Endodermal cell (in vitro differentiated cells): ENCODE measurements at places on chromosomes 11 and 22. TPM values are rescaled to one million over a fixed set of nuclear protein-coding genes. Genes with fewer than 3 reads are reported as not detected.

- DNase-seq = no peak
- H3K36me3 ChIP-seq = peaks cover 44% of the 10 kb centered on the region
- no peaks in the 10 kb centered on the region for H3K4me1 ChIP-seq
- no peaks in the 10 kb centered on the region for H3K27me3 ChIP-seq
- H3K4me3 ChIP-seq = no peak overlapping the region
Measured at GRCh38 chr11:45948356-45948755, 25.9 kb downstream of the LARGE2 start.

GRCh38 chr11:469684-470560 is 19.8 kb downstream of the PTDSS2 start:
- no peak overlapping the region for H3K4me3 ChIP-seq
- H3K4me1 ChIP-seq = no peaks in the 10 kb centered on the region
- DNase-seq = no peak
- no peaks in the 10 kb centered on the region for H3K27me3 ChIP-seq
- no peak overlapping the region for H3K27ac ChIP-seq

GRCh38 chr22:37672206-37672919 is 3.1 kb upstream of the LGALS1 start:
- no peaks in the 10 kb centered on the region for H3K27me3 ChIP-seq
- H3K27ac ChIP-seq = no peak overlapping the region
- DNase-seq = no peak
- no peak overlapping the region for H3K4me3 ChIP-seq

DNA sequence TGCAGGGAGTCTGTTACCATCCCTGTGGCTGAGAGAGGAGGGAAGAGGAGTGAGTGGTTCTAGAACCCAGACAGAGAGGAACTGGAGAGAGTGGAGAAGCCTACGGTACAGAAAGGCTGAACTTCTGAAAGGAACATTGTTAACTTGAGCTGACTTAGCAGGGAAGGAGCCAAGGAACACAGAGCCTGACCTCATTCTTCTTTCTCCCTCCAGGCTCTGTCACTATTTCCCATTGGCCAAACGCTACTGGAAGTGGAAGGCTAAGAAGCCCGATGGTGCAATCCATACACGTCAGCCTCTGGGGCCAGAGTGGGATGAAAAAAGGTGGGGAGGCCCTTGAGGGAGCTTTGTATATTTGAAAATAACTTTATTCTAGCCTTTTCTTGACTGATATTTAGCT is 16.5 kb upstream of the WT1 start:
- no peaks in the 10 kb centered on the region for H3K27me3 ChIP-seq
- no peaks in the 10 kb centered on the region for H3K4me1 ChIP-seq
- no peak overlapping the region for H3K27ac ChIP-seq
- DNase-seq = no peak
- no peak overlapping the region for H3K4me3 ChIP-seq
- no peaks in the 10 kb centered on the region for H3K36me3 ChIP-seq

DNA sequence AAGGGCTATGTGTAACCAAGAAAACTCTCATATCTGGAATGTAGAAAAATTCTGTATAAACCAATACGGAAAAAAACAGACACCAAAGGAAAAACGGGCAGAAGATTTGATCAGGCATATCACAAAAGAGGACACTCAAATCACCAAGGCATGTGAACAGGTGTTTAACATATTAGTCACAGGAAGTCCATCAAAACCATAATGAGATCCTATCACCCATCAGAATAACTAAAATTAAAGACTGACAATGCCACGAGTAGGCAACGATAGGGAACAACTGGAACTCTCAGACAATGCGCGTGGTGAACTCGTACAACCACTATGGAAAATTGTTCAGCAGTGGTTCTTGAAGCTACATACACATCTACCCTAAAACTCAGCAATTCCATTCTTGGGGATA is 94.5 kb downstream of the MICAL3 start:
- no peak for DNase-seq
- no peak overlapping the region for H3K27ac ChIP-seq
- no peak overlapping the region for H3K4me3 ChIP-seq
- H3K4me1 ChIP-seq = no peaks in the 10 kb centered on the region
- no peaks in the 10 kb centered on the region for H3K27me3 ChIP-seq

GRCh38 chr11:8239536-8240228 is 24.0 kb downstream of the LMO1 start:
- no peak overlapping the region for H3K27ac ChIP-seq
- no peaks in the 10 kb centered on the region for H3K27me3 ChIP-seq

DNA sequence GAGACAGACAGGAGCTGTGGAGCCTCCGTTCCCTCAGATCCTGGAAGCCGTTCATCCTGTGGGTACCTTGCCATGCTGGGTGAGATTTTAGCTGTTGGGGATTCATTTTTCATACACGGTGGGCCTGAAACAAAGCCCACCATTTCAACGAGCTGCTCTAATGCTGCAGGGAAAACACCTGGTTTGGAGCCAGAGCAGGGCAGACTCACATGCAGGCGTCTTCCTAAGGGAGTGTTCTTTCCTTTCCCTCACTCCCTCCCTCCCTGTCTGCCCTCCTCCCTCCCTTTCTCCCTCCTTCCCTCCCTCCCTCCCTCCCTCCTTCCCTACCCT is 52.5 kb downstream of the CD6 start:
- no peak overlapping the region for H3K27ac ChIP-seq
- no peak overlapping the region for H3K4me3 ChIP-seq
- peaks cover 51% of the 10 kb centered on the region for H3K27me3 ChIP-seq
- H3K4me1 ChIP-seq = no peaks in the 10 kb centered on the region
- no peaks in the 10 kb centered on the region for H3K36me3 ChIP-seq

GRCh38 chr11:19525276-19525675 is 187.4 kb upstream of the NAV2 start:
- no peak overlapping the region for H3K4me3 ChIP-seq
- H3K27me3 ChIP-seq = no peaks in the 10 kb centered on the region
- H3K27ac ChIP-seq = no peak overlapping the region
- no peak for DNase-seq
- peaks cover 20% of the 10 kb centered on the region for H3K4me1 ChIP-seq

- DNase-seq = no peak
- no peaks in the 10 kb centered on the region for H3K4me1 ChIP-seq
- no peaks in the 10 kb centered on the region for H3K36me3 ChIP-seq
- H3K4me3 ChIP-seq = no peak overlapping the region
- peaks cover 51% of the 10 kb centered on the region for H3K27me3 ChIP-seq
- H3K27ac ChIP-seq = no peak overlapping the region
Measured at GRCh38 chr11:8025816-8026215, 38.7 kb downstream of the EIF3F start.

GRCh38 chr11:128749974-128750373 is 56.1 kb downstream of the FLI1 start:
- H3K27me3 ChIP-seq = peaks cover 31% of the 10 kb centered on the region
- DNase-seq = no peak
- H3K27ac ChIP-seq = no peak overlapping the region
- no peak overlapping the region for H3K4me3 ChIP-seq
- no peaks in the 10 kb centered on the region for H3K36me3 ChIP-seq
- no peaks in the 10 kb centered on the region for H3K4me1 ChIP-seq

- DNase-seq = no peak
- no peak overlapping the region for H3K4me3 ChIP-seq
Measured at GRCh38 chr11:134905928-134906327, 493.9 kb upstream of the B3GAT1 start.

- no peak overlapping the region for H3K4me3 ChIP-seq
- H3K4me1 ChIP-seq = no peaks in the 10 kb centered on the region
- DNase-seq = no peak
- no peaks in the 10 kb centered on the region for H3K27me3 ChIP-seq
Measured at GRCh38 chr22:24231706-24232105, 13.2 kb downstream of the GGT5 start.

DNA sequence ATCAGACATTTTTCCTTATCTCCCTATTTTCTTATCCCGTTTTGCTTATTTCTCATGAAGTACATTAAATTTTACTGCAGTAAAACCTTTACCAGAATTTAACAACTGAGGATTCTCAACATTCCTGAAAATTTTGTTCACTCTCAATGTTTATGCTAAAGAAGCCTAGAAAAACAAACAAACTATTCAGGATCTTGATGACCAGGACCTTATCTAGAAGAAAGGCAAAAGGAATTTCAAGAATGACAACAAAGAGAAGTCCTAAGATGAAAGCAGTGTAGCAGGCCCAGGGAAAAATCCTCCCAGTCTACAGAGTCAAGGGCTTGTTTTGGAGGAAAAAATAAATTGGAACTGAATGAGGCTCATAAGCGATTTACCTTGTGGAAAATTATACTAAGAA is 283.3 kb upstream of the ARHGAP42 start:
- peak overlapping the region; percentile 19 for H3K27ac ChIP-seq
- peaks cover 4% of the 10 kb centered on the region for H3K4me1 ChIP-seq
- peak; percentile 48 for DNase-seq
- no peaks in the 10 kb centered on the region for H3K36me3 ChIP-seq

GRCh38 chr11:26037716-26038115 is 294.2 kb upstream of the ANO3 start:
- no peak overlapping the region for H3K4me3 ChIP-seq
- H3K36me3 ChIP-seq = no peaks in the 10 kb centered on the region
- no peaks in the 10 kb centered on the region for H3K27me3 ChIP-seq

GRCh38 chr11:1975185-1975584 is 22.5 kb downstream of the H19 start:
- H3K36me3 ChIP-seq = no peaks in the 10 kb centered on the region
- DNase-seq = no peak
- no peak overlapping the region for H3K27ac ChIP-seq
- H3K27me3 ChIP-seq = no peaks in the 10 kb centered on the region
- H3K4me1 ChIP-seq = no peaks in the 10 kb centered on the region
- no peak overlapping the region for H3K4me3 ChIP-seq

DNA sequence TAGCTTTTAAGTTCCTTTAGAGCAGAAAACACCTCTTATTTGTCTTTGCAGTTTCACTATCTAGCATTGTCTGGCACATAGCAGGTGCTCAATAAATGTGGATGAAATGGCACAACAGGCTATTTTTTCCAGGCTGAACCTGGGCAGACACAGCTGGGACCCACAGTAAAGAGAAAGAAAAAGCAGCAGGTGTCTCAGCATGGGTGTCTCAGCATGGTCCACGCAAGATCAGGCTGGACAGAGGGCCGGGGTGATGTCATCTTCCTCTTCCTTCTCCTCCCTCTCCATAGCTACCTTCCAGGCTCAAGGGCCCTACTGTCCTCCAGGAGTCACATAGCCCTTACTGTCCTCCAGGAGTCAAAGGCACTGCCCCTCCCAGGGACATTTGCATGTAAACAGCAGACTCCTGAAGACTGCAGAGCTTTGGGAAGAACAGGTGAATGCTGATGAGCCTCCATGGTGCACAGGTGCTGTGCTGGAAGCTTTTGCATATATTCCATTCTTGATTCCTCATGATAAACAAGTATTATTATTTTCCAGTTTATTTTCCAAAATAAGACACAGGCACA is 65.2 kb downstream of the DSCAML1 start:
- H3K4me3 ChIP-seq = no peak overlapping the region
- peaks cover 10% of the 10 kb centered on the region for H3K4me1 ChIP-seq
- peaks cover 9% of the 10 kb centered on the region for H3K27me3 ChIP-seq
- no peaks in the 10 kb centered on the region for H3K36me3 ChIP-seq
- DNase-seq = peak; percentile 67

DNA sequence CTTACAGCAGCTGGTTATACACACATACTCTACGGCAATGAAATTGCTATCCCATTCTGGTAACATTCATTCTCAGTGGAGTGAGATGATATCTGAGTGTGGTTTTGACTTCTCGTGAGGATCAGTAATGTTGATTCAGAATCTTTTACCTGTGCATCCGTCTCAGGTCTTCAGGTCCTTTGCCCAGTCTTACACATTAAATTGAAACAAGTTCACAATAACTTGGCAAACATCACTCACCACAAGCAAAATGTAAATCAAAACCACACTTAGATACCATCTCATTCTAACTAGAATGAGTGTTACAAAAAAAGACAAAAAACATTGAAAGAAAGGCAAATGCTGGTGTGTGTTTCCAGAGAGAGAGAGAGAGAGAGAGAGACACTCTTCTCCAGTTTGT is 14.0 kb downstream of the RGL4 start:
- H3K36me3 ChIP-seq = peaks cover 88% of the 10 kb centered on the region
- H3K4me1 ChIP-seq = no peaks in the 10 kb centered on the region
- H3K4me3 ChIP-seq = no peak overlapping the region
- DNase-seq = no peak
- no peaks in the 10 kb centered on the region for H3K27me3 ChIP-seq

DNA sequence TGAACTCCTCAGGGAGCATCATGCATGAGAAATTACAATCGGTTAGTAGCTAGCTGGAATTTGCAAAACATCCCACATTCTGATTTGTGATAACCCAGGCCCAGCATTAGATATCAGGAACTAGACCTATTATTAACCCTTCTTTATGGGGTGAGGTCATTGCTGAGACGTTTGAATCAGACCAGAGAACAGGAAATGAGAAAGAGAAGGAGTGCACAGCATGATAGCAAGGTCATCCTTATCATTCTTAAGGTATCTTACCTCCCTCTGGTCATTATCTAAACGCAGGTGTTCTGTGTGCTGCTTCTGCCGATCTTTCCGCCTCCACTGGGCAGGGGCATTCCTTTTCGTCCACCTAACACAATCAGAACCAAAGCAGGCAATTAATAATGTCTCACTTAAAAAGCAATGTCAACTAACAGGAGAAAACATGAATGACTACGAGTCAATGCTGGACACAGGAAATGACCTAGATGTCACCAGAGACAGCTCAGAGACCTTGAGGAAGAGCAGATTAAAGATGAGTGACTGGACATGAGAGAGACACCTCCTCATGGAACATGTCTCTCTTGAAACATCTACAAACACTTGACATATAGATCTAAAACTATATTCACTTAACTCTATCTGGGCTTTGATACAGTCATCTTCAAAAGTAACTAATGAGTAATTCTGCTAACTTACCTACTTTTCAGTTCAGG is 78.3 kb upstream of the SCUBE2 start:
- no peak for DNase-seq
- H3K36me3 ChIP-seq = peaks cover 49% of the 10 kb centered on the region
- H3K27ac ChIP-seq = no peak overlapping the region
- H3K27me3 ChIP-seq = no peaks in the 10 kb centered on the region

- no peak overlapping the region for H3K27ac ChIP-seq
- DNase-seq = no peak
- H3K27me3 ChIP-seq = no peaks in the 10 kb centered on the region
- peaks cover 23% of the 10 kb centered on the region for H3K4me1 ChIP-seq
Measured at GRCh38 chr11:134742224-134742612, 330.2 kb upstream of the B3GAT1 start.

GRCh38 chr11:37858398-37858797 is 1260.4 kb upstream of the RAG2 start:
- DNase-seq = no peak
- H3K27me3 ChIP-seq = no peaks in the 10 kb centered on the region
- no peaks in the 10 kb centered on the region for H3K36me3 ChIP-seq

GRCh38 chr11:82195283-82195682 is 538.4 kb downstream of the FAM181B start:
- no peak overlapping the region for H3K27ac ChIP-seq
- no peak overlapping the region for H3K4me3 ChIP-seq
- H3K27me3 ChIP-seq = no peaks in the 10 kb centered on the region
- H3K36me3 ChIP-seq = no peaks in the 10 kb centered on the region

GRCh38 chr11:122131126-122131525 is 15.1 kb upstream of the BLID start:
- no peaks in the 10 kb centered on the region for H3K36me3 ChIP-seq
- no peak overlapping the region for H3K4me3 ChIP-seq
- no peaks in the 10 kb centered on the region for H3K4me1 ChIP-seq
- peaks cover 46% of the 10 kb centered on the region for H3K27me3 ChIP-seq
- DNase-seq = no peak

The OR6M1 gene
- not detected in 2 replicates for total RNA-seq

The CFL1 gene
- 1,218 and 1,283 TPM in 2 replicates for total RNA-seq

The CNTF gene
- total RNA-seq = 0.73 to 2.8 TPM (median 1.7 TPM) in 3 replicates

The NXPE1 gene
- not detected in 3 replicates for total RNA-seq

The CLTCL1 gene
- 14.0 to 15.3 TPM (median 14.4 TPM) in 3 replicates for total RNA-seq

The DNAJB7 gene
- total RNA-seq = not detected in 2 replicates

The HSD17B12 gene
- 109 to 134 TPM (median 115 TPM) in 3 replicates for total RNA-seq

The DLG2 gene
- 8.4 to 13.7 TPM (median 9.6 TPM) in 3 replicates for total RNA-seq

The PACSIN3 gene
- total RNA-seq = 45.9 and 48.0 TPM in 2 replicates

The PHF21B gene
- total RNA-seq = 55.6 to 57.7 TPM (median 57.5 TPM) in 3 replicates
